Left ventricle myocardium superior (tissue), 1 donor: ENCODE measurements at places on chromosomes 5 and 9. TPM values are rescaled to one million over a fixed set of nuclear protein-coding genes. Genes with fewer than 3 reads are reported as not detected.
A peak's percentile ranks its signal among the peaks of the same experiment; 100 is the strongest.

GRCh38 chr5:15734058-15734457 lies 234.1 kb downstream of the FBXL7 start:
- peak; percentile 38 for DNase-seq

GRCh38 chr9:89753472-89754055 lies 148.8 kb downstream of the GADD45G start:
- DNase-seq = no peak

DNA sequence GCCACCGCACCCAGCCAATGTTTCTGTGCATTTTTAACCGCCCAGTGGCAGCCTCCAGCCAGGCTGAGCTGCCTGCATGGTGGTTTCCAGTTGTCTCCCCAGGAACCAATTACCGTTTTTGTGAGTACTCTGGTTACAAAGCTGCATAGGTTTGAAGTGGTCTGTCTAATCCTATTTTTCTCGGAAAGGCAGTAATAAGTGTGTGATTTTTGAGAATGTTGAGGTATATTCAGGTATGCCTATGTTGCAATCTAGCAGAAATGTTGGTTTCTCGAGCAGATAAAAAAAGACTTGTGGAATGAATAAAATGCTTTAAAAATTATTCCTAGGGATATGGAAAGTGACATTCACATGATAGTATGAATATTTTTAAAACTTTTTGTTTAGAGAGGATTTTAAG lies 41.5 kb upstream of the ANKH start:
- no peak for DNase-seq

GRCh38 chr5:5304361-5305020 lies 118.0 kb upstream of the ICE1 start:
- no peak for DNase-seq

Gene GLRA1
- total RNA-seq = not detected

Gene ANKH
- total RNA-seq = 166 TPM

Gene SPOCK1
- 14.7 TPM for total RNA-seq

Gene BARHL1
- total RNA-seq = not detected
